ENCODE measurements at places on chromosomes 7 and 10.
A peak's percentile ranks its signal among the peaks of the same experiment; 100 is the strongest.

- DNase-seq = no peak
Observed at GRCh38 chr7:114788706-114789105, 133.2 kb upstream of the MDFIC start.

DNA sequence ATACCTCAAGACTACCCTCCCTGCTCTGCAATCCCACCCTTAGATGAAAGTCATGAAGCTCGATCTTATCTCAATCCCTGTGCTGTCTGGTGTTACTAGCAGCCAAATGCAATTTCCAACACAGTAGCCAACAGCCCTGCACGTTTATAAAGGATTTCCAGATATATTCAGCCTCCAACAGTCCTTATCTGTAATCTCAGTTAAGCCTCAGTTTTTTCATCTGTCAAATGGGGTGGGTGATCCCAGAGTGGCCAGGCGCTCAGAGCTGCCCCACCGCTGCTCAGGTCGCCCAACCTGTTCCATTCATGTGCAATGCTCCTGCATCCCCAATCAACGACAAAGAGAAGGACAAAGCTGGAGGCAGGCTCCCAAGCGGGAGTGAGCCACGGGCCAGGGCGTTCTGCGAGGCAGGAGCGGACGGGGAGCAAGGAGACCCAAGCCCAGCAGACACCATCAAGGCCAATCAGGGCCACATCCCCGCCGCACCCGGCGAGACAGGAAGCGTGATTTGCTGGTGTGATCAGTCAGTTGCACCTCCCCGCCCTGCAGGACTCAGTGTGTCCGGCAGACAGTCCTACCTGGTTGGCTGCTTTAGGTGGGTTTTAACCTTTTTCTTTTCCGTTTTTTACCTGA lies 19.7 kb downstream of the PDGFA start:
- no peak for DNase-seq

- peak; percentile 17 for DNase-seq
Observed at GRCh38 chr7:118158766-118159165, 25.2 kb upstream of the LSM8 start.

GRCh38 chr7:130593033-130593432 lies 75.5 kb downstream of the COPG2 start:
- DNase-seq = no peak

DNA sequence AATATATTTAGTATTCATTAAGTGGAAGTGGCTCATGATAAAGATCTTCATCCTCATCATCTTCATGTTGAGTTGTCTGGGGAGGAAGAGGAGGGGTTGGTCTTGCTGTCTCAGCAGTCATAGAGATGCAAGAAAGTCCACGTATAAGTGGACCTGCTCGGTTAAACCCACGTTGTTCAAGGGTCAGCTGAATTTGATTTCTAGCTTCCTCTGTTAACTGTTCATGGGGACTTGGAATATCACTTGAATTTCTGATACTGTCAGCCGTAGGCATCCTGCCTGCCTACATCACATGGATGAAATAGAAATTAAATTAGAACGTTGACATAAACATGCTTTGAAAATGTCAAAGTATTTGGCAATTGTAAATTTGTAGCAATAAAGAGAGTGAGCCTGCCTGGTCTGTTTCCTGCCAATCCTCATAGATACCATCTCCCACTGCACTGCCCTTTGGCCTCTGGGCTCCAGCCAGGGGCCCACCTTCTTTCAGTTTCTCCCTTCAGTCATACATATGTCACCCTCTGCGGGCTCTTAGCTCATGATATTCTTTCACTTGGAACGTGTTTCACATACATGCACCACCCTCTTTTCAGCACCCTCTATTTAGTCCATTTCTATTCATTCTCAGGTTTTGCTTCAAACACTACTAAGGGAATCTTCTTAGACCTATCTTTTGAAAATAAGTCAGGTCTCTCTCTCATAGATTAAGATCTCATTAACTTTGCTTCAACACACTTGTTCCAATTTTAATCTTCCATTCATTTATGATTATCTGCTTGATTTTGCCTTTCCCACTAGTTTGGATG lies 376.3 kb downstream of the IPMK start:
- no peak for DNase-seq

- no peak for DNase-seq
Observed at GRCh38 chr10:1247598-1248261, 191.5 kb downstream of the WDR37 start.

GRCh38 chr7:45035893-45036292 lies 35.9 kb downstream of the CCM2 start:
- DNase-seq = no peak

- no peak for DNase-seq
Observed at GRCh38 chr7:149197675-149198074, 2.3 kb downstream of the ZNF282 start.

GRCh38 chr10:83990126-83990525 lies 149.2 kb upstream of the GHITM start:
- no peak for DNase-seq

- no peak for DNase-seq
Observed at GRCh38 chr7:39516498-39516897, 49.7 kb upstream of the YAE1 start.

GRCh38 chr7:43552122-43552521 lies 30.8 kb upstream of the STK17A start:
- no peak for DNase-seq

DNA sequence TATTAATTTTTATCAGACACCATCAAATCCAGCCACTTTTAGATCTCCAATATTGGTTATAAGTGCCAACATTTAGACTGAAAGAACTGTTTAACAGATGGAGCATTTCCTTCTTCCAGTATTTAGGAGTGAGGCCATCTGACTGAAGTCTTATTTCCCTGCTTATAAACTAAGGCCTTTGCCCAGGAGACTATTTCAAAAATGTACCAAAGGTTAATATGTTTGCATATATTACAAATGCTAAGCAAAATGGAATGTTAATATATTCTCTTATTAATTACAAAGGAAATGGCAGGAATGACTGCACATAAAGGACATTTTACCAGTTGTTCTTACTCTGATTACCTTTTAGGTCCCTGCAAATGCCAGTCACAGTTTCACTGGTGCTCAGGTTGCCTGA lies 238.9 kb upstream of the PLXNA4 start:
- DNase-seq = no peak

DNA sequence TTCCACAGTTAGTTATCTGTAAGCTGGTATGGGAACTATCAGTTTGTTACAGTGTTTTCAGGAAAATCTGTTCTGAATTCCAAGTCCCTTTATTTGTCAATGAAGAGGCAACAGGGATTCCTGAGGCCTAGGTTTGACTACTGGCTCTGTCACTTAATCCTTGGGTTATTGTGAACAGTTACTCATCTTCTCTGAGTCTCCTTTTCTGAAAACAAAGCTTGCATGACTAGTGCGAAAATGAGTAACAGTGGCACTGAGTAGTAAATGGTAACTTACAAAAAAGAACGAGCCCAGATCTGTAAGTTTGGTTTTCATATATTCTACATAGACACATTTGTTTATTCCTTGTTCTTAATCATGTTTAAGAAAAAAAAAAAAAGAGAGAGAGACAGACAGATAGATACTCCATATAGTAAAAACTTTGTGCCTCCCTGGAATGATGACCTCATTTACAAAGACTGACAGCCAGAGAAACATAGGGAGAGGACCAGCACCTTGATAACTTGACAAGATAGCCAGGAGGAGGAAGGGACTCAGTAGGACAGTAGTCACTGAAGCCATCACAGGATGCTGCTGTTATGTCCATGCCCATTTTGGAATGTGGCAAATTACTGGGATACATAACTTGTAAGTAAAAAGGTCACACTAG lies 1.9 kb downstream of the MRPS33 start:
- DNase-seq = no peak

DNA sequence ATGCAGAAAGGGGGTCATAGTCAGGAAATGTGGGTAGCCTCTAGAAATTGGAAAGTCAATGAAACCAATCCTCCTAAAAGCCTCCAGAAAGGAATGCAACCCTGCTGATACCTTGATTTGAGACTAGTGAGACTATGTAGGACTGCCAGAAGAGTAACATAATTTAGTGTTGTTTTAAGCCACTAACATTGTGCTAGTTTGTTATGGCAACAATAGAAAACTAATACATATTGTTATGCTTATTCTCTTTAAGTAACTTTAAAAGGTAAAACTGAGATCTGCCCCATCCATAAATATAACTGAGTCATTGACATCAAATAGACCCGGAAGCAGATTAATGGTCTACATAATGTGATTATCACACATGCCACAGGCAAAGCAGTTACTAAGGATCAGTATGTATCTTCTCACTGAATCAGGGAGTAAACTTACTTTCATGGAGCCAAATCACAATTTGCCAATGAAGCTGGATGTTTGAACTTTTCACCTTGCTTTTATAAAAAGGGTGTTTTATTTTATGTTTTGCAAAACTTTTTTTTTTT lies 146.4 kb upstream of the TMEM106B start:
- DNase-seq = no peak

GRCh38 chr10:23780331-23780730 lies 341.5 kb downstream of the OTUD1 start:
- no peak for DNase-seq

GRCh38 chr7:41002741-41003610 lies 699.9 kb downstream of the INHBA start:
- DNase-seq = no peak

DNA sequence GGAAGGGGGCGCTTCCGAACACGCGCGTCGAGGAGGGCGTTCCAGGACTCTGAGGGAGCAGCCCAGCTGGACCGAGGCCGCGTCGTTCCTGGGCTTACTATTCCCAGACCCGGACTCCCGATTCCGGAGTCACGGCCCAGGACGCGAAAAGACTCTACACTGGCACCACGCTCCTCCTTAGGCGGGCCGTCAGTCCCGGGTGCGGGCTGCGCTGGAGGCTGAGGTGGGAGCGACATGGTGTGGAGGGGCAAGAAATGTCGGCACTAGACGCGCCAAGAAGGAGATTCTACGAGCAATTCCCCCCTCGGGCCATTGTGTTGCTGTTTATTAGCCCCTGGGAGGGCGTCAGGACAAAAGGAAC lies 584 bp upstream of the RUNDC3B start:
- DNase-seq = no peak

GRCh38 chr10:63260860-63261251 lies 127.7 kb downstream of the NRBF2 start:
- DNase-seq = no peak

- DNase-seq = no peak
Observed at GRCh38 chr10:129459762-129460539, 7.1 kb upstream of the MGMT start.

DNA sequence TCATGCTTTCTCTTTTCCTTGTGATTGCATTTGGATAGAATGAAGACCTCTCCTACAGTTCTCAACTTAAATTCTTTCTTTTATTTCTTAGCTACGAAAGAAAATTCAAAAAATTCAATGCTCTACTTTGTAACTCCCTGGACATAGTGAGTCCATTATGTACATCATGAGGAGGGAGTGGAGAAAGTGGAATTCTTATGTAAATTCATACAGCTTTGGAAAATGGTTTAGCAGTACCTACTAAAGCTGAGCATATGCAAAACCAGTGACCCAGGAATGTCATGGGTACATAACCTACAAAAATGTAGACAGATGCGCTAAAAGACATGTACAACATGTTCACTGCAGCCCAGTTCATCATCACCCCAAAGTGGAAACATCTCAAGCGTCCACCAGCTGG lies 8.8 kb upstream of the PRKCQ start:
- DNase-seq = no peak

DNA sequence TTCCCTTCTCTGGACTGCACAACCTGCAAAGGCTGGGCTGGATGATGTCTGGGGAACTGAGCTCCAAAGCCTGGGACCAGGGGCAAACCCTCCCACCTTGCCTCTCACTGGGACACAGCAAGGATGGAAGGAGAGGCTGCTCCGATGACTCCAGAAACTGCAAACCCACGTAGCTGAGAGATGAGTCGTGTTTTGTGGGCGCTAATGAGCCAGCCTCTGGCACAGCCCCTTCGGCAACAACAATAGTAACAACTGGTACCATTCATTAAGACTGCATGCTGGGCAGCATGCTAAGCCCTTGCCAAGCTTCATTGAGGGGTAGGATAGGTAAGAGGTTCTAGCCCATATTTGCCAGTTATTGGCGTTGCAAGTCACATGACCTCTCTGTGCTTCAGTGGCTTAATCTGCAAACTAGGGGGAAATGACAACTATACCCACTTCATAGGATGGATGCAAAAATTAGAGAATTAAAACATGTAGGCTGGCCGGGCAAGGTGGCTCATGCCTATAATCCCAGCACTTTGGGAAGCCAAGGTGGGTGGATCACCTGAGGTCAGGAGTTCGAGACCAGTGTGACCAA lies 145.9 kb downstream of the SH3PXD2A start:
- no peak for DNase-seq

GRCh38 chr7:149820622-149821190 lies 17.5 kb upstream of the ZNF862 start:
- DNase-seq = no peak

DNA sequence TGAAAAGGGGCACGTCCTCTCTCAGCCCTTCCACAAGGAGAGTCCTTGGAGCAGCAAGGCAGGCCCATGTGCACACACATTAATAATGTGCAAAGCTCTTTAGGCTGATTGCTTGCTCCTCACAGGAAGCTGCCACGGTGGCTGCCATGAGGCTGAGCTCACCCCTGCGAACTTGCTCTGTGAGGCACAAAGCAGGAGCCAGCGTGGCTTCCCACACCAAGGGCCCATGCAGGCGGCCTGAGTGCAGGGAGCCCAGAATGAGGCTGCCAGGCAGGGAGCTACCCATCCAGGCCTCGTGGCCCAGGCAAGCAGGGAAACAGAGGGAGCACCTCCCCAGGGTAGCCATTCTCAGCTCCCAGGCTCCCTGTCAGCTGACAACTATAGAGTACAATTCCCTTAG lies 242.9 kb downstream of the GRID1 start:
- DNase-seq = no peak

GRCh38 chr10:19904202-19904661 lies 88.0 kb downstream of the PLXDC2 start:
- DNase-seq = no peak

GRCh38 chr10:131350660-131351059 lies 39.1 kb upstream of the TCERG1L start:
- DNase-seq = no peak

- DNase-seq = no peak
Observed at GRCh38 chr10:33055625-33056024, 97.6 kb upstream of the ITGB1 start.

GRCh38 chr7:44114586-44115310 lies 8.6 kb downstream of the POLD2 start:
- no peak for DNase-seq

DNA sequence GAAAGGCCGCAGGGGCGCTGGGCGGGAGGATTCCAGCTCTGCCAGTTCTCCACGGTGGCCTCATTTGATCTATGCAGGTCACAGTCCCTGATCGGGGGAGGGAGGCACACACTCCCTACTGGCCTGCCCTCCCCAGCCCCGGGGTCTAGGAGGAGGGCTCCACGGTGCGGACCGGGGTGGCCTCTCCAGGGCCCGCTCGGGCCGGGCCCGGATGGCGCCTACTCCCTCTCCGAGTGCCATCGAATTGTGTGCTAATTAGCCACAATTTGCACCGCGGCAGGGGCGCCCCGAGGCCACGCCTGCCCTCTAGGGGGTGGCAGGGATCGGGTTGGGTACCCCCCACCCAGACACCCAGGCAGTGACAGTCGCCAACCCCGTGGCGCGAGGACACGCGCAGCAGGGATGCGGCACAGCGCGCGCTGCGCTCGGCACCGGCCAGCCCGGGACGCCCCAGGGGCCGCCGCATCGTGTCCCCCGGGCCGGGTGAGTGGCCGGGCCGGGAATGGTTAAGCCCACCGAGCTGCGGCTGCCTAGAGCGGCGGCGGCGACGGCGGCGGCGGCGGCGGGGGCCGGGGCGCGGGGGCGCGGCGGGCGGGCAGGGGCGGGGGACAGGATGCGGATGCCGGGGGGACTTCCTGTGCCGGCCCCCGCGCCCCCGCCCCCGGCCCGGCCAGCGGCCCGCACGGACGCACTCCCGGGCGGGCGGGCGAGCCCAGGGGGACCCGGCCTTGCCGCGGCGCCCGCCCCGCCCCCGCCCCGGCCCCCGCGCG lies at the start of gene ZNF853:
ZNF853 (plus strand) TSS at position 658 of the 770 bp plus-strand sequence. CDS start 565 bp downstream, outside the sequence.
- no peak for DNase-seq

- no peak for DNase-seq
Observed at GRCh38 chr7:148747274-148747673, 48.6 kb downstream of the CUL1 start.

Data from DMS79 treated with DMSO at 0.1 percent for 48 hours (cell line).